ENCODE measurements at places on chromosomes 5 and 9. TPM values are rescaled to one million over a fixed set of nuclear protein-coding genes. Genes with fewer than 3 reads are reported as not detected.

- no peak for DNase-seq
Measured at GRCh38 chr9:16442622-16443021, 427.8 kb downstream of the BNC2 start.

GRCh38 chr5:157263496-157264090 lies 2.3 kb upstream of the CYFIP2 start:
- no peak for DNase-seq

- DNase-seq: no peak
Measured at GRCh38 chr9:82736126-82736525, 326.8 kb downstream of the RASEF start.

- DNase-seq: no peak
Measured at GRCh38 chr9:78235256-78235761, 566 bp upstream of the CEP78 start.

- no peak for DNase-seq
Measured at GRCh38 chr5:167294882-167295680, 996.4 kb upstream of the WWC1 start.

- no peak for DNase-seq
Measured at GRCh38 chr5:111461934-111462333, 50.4 kb downstream of the STARD4 start.

DNA sequence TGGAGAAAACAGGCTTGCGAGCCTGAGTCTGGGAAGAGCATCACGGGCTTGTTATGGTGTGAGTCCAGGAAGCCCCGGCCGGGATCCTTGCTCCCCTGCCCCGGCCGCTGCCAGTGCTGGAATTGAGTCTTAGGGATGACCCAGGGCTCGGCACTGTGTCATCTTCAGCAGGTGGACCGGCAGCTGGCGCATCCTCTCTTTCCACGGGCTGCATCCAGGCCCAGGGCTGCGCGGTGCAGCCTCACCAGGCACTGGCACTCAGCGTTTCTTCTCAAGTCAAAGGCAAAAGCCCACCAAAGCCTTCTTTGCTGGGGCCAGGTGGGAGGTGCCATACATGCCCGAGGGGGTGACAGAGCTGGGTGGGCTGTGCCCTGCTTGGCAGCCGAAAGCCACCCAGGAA lies 46.6 kb downstream of the COL5A1 start:
- no peak for DNase-seq

- no peak for DNase-seq
Measured at GRCh38 chr5:10387690-10388089, 34.2 kb downstream of the MARCHF6 start.

DNA sequence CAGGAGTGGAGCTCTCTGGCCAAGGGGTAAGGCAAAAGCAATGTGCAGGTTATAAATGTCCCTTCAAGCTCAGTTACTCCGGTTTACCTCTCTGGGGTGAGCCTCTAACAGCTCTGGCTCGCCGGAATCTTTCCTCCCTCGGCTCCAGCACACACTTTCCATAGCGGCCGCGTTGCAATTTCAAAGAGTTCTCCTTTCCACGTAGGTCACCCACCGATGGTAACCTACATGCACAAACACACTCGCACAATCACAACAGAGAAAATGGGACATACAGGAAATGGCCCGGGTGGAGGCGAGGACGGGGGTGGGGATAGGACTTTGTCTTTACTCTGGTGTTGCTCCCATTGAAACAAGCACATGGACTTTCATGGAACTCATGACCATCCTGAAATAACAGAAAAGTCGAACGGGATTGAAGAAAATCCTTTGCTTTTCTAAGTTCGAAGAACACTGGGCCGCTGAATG lies 1.2 kb downstream of the LHFPL2 start:
- no peak for DNase-seq

- no peak for DNase-seq
Measured at GRCh38 chr5:111224561-111225345, 569 bp downstream of the CAMK4 start.

DNA sequence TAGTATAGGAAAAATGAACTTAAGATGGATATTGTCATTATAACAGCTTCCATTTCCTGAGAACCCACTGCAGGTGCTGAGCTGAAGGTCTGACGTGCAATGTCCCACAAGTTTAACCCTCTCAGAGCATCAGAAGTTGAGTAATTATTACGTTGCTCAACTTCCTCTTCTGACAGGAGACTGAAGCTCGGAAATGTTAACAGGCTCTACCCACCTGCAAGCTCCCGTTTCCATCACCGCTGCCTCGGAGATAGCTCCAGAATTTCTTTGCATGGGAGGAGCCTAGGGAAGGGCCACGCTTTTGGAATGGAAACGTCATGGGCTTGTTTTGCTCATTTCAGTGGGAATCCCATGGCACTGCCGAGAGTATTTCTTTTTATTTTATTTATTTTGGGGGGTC lies 1.0 kb upstream of the NTMT1 start:
- peak; percentile 74 for DNase-seq

DNA sequence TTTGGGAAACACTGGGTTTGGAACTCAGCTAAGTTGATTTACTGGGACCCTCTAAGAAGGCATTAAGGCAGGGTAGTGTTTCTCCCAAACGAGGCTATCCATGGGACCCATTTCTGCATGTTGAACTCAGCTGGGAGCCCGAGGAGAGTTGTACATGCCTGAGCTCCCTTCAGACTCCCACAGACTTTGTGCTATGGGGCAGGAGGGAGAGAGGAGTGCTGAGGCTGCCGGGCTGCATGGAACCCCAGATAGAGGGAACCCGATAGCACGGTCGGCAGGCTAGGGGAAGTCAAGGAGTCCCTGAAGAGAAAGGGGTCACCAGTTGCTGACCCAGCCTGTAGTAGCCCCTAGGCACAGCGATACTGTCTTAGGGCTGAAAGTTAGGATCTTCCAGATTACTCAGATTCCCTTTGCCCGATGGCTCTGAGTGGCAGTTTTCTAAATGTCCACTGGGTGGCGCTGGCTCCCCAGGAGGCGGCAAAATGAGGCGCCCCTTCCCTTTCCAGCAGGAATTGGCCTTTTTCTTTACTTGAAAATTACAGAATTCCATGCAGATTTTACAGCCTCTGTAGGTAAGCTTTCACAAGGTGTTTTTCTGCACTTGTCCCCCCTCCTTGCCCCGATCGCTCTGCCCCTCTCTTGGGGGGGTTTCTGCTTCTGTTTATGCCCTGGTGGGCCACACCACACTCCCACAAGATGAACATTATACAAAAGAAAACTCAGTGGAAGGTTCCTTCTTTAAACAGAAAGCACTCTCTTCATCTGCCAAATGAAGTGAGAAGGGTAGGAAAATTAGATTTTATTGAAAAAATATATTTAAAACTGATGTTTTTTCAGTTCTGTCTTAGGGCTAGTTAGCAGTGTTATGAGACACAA lies 17.8 kb downstream of the NANS start:
- DNase-seq: peak; percentile 58

DNA sequence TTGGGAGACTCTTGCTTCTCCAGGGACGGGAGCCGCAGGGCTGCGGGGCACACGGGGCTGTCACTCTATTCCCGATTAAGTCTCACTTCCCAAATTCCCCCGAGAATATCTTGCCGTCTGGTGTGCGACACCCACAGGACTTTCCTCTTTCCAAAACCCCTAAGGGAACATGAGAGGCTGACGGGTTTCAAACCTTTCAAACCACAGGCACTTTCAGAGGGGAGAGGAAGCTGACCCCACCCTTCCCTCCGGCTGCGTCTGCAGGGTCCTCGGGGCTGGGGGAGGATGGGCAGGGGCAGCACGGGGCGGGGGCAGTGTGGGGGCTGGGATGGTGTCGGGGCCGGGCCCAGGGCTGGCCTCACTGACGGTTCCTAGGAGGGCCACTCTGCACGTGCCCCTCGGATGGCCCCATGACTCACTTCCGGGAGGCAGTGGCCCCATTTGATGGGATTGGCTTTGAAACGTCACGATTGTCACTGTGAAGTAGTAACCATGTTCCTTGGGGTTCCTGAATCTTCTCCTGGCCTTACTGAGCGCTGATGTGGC lies 38.2 kb downstream of the SLC9A3 start:
- no peak for DNase-seq

- DNase-seq: no peak
Measured at GRCh38 chr9:136081113-136081825, 13.8 kb downstream of the NACC2 start.

DNA sequence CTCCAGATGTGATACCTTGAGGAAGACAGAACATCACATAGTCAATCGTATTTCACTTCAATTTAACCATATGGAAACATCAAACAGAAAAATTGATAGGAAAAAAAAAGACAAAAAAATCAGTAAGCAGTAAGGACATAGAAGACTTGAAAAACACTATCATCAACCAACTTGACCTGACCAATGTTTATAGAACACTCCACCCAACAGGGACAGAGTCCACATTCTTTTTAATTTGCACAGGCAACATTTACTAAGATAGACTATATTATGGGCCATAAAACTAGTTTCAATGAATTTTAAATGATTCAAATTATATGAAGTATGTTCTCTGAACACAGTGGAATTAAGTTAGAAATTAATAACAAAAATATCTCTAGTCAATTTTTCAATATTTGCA lies 20.8 kb upstream of the MACIR start:
- no peak for DNase-seq

GRCh38 chr5:4879693-4880303 lies 260.3 kb upstream of the ADAMTS16 start:
- no peak for DNase-seq

GRCh38 chr9:72983512-72984225 lies 30.8 kb upstream of the ALDH1A1 start:
- no peak for DNase-seq

GRCh38 chr5:172187118-172188032 lies 649 bp downstream of the STK10 start:
- peak; percentile 62 for DNase-seq

- no peak for DNase-seq
Measured at GRCh38 chr9:110994771-110995241, 43.5 kb downstream of the LPAR1 start.

GRCh38 chr5:75049456-75050351 lies 2.7 kb downstream of the GCNT4 start:
- no peak for DNase-seq

DNA sequence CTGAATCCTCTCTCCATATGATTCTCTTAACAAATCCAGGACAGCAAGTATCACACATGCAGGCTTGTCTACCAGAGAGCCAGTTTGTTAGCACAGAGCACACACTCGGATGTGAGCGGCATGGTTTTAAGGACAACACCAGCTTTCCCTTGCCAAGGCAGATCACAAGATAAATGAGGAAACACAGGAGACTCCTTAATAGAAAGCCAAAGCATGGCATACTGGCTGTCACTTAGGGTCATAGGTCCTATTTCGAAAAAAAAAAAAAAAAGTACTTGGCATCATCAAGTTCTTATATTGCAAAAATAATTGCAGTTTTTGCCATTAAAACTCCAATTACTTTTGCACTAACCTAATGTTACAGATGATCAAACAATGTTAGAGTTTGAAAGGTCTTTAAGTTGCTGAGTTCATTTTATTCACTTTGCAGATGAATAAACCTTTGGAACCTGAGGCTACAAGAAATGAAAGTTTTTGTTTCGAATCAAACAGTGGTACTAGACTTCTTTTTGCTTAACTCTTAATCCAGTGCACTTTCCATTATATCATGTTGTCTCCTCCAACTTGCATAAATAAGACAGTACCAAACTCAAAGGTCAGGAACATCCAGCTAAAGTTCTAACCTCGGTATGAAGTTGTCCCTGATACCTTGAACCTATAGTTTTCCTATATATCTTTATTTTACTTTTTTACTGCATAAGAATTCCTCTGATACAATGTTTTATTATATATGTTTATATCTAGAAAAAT lies 138.5 kb downstream of the MPDZ start:
- no peak for DNase-seq

Gene BNIP1
- 15.1 TPM for polyA plus RNA-seq

Gene TMED7
- 15.6 TPM for polyA plus RNA-seq

Gene CBY3
- not detected for polyA plus RNA-seq

Gene SLC1A3
- polyA plus RNA-seq: not detected

Gene ANKRD33B
- polyA plus RNA-seq: 2.7 TPM

Gene PDE8B
- polyA plus RNA-seq: 0.17 TPM

Gene ABCA1
- polyA plus RNA-seq: 6.7 TPM

Gene MOB3B
- polyA plus RNA-seq: 15.9 TPM
